Skeletal muscle cell (primary cell): ENCODE measurements at places on chromosomes 7 and 10.

GRCh38 chr10:84908491-84908890 lies 580.1 kb downstream of the CCSER2 start:
- no peak for DNase-seq

DNA sequence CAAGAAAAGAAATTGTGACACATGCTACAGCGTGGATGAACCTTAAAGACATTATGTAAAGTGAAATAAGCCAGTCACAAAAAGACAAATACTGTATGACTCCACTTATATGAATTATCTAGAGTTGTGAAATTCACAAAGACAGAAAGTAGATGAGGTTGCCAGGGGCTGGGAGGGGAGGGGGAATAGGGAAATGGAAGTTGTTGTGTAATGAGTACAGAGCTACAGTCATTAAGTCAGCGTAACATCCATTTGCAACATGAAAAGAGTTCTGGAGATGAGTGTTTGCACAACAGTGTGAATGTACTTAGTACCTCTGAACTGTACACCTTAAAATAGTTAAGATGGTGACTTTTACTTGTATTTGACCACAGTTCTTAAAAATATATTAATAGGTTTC lies 112.1 kb upstream of the CDK1 start:
- DNase-seq: no peak

DNA sequence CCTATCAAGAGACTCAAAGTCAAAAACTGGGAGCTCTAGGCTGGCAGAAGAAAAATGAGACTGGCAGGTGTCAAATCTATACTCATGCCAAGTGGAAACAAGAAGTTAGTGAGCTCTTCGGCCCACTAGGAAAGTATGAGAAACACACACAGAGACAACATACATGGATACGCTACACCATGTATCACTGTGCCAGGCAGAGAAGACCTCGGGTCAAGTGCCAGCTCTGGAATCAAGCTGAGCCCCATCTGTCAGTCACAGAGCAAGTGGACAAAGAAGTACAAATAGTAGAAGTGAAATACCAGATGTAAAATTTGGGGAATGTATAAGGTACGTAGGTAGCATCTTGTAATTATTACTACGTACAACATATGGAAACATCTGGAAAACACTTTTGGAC lies 62.4 kb downstream of the FAM13C start:
- DNase-seq: no peak

- DNase-seq: no peak
These were observed 292.0 kb upstream of the FZD8 start for GRCh38 chr10:35933940-35934641.

GRCh38 chr10:22110761-22111160 lies 107.1 kb downstream of the EBLN1 start:
- DNase-seq: no peak

DNA sequence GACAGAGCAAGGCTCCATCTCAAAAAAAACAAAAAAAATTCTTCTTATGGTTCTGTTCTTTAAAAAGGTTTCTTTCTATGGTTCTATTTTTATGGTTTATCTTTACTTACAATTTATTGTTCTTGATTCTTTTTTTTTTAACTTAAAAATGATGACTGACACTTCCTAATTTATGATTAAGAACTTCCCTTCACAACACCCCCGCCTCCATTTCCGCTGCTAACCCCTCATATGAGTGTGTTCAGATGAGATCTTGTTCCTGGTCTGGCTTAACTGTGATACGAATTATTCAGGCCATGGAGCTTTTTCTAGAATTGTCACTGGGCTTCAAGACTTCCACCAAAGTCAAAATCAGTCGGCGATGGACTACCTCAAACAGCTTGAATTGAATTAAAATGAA lies 33.9 kb downstream of the PTER start:
- no peak for DNase-seq

DNA sequence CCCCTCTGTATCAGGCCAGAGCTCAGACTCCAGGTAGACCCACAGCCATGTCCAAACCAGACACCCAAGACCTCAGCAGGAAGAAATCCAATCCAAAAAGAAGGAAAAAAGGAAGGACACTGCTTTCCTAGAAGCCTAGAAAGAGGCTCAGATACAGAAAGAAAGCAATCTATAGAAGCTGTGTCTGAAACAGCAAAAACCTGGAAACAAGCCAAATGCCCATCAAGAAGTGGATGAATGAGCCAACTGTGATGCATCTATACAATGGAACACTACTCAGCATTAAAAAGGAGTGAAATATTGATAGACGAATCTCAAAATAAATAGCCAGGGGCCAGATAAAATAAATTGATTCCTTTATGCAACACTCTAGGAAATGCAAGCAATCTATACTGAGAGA lies 31.6 kb downstream of the GRB10 start:
- DNase-seq: no peak
